ENCODE measurements at places on chromosomes 6 and 20.

DNA sequence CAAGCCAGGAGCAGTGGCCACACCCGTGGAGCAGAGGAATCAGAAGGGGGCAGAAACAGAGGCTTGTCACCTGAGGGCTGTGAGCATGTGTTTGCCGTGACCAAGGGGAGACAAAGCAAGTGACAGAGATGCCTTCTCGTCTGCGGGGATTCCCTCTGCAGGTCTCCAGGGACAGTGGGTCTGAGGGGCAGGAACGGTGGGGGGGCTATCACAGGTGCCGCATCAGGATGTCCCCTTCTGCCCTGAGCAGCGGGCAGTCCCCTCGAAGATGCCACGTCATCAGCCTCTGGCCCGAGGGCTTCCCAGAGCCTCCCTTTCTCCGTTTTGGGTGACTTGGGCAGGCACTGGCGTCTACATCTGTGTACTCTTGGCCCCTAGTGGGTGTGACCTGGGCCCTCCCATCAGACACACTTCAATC lies 338.7 kb downstream of the PREX1 start:
- H3K4me3 ChIP-seq, result no peak overlapping the region
- H3K27me3 ChIP-seq, result no peaks in the 10 kb centered on the region
- H3K27ac ChIP-seq, result no peak overlapping the region
- H3K36me3 ChIP-seq, result no peaks in the 10 kb centered on the region
- H3K4me1 ChIP-seq, result no peaks in the 10 kb centered on the region

GRCh38 chr6:116695401-116695800 lies 14.4 kb downstream of the KPNA5 start:
- no peaks in the 10 kb centered on the region for H3K36me3 ChIP-seq
- no peak overlapping the region for H3K27ac ChIP-seq
- no peaks in the 10 kb centered on the region for H3K27me3 ChIP-seq
- H3K4me1 ChIP-seq, result peaks cover 13% of the 10 kb centered on the region
- no peak overlapping the region for H3K4me3 ChIP-seq

GRCh38 chr20:31811796-31812728 lies 7.1 kb upstream of the MYLK2 start:
- H3K36me3 ChIP-seq, result no peaks in the 10 kb centered on the region
- no peaks in the 10 kb centered on the region for H3K27me3 ChIP-seq
- H3K4me1 ChIP-seq, result peaks cover 12% of the 10 kb centered on the region
- no peak overlapping the region for H3K4me3 ChIP-seq
- no peak for DNase-seq
- H3K27ac ChIP-seq, result no peak overlapping the region

- no peak overlapping the region for H3K4me3 ChIP-seq
- DNase-seq, result no peak
- H3K36me3 ChIP-seq, result no peaks in the 10 kb centered on the region
Measured at GRCh38 chr20:57611586-57612311, 8.5 kb downstream of the ZBP1 start.

- H3K27ac ChIP-seq, result no peak overlapping the region
- H3K36me3 ChIP-seq, result no peaks in the 10 kb centered on the region
- no peak for DNase-seq
- no peaks in the 10 kb centered on the region for H3K27me3 ChIP-seq
Measured at GRCh38 chr6:125114248-125114858, 39.2 kb upstream of the TPD52L1 start.

DNA sequence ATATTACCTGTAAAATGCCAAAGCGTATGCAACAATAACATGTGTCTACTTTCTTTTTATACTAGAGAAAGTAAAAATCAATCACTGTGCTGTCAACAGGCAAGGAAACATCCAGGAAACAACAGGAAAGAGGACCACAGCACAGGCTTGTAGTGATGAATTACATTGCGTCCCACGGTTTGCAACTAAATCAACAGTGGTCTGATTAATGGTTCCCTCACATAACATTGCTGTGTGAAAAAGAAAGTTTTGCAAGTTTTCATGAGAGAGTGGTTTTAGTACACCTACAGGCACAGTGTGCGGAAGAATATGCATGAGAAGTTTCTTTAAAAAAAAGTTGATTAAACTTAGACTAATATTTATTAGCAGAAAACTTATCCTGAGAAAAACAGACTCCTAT lies 329.5 kb upstream of the HSF2 start:
- H3K27ac ChIP-seq, result no peak overlapping the region
- DNase-seq, result no peak
- H3K4me1 ChIP-seq, result no peaks in the 10 kb centered on the region
- no peaks in the 10 kb centered on the region for H3K27me3 ChIP-seq
- H3K36me3 ChIP-seq, result no peaks in the 10 kb centered on the region

GRCh38 chr20:39855799-39856198 lies 833.2 kb downstream of the MAFB start:
- H3K4me1 ChIP-seq, result peaks cover 3% of the 10 kb centered on the region
- no peak overlapping the region for H3K27ac ChIP-seq
- no peak overlapping the region for H3K4me3 ChIP-seq

- no peak overlapping the region for H3K27ac ChIP-seq
- no peak overlapping the region for H3K4me3 ChIP-seq
- H3K27me3 ChIP-seq, result no peaks in the 10 kb centered on the region
- H3K36me3 ChIP-seq, result no peaks in the 10 kb centered on the region
- no peak for DNase-seq
Measured at GRCh38 chr6:124200661-124201060, 397.0 kb downstream of the NKAIN2 start.
